Hepatic stellate cell (primary cell): ENCODE measurements at places on chromosomes 5 and 9.

DNA sequence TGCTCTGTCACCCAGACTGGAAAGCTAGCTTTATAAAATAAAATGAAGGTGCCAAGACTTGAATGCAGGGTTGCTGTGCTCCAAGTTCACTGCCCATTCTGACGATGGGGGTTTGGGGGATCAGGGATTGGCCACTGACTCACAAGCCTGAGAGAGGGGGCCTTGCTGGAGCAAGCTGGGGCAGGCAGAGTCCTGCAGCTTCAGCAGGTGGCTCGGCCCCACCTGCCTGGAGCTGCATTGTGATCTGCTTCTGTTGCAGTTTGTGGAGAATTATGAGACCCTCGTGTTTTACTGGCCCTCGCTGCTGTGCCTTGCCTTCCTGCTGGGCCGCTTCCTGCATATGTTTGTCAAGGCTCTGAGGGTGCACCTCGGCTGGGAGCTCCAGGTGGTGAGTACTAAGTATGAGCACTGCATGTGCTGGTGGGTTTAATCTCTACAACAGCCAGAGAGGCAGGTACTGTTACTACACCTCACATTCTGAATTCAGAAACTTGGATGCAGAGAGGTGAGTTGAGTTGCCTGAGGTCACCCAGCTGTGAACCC, 31.1 kb upstream of the CCDC180 start:
- DNase-seq, result no peak

- DNase-seq, result no peak
Measured at GRCh38 chr5:7960142-7960541, 91.2 kb downstream of the MTRR start.

DNA sequence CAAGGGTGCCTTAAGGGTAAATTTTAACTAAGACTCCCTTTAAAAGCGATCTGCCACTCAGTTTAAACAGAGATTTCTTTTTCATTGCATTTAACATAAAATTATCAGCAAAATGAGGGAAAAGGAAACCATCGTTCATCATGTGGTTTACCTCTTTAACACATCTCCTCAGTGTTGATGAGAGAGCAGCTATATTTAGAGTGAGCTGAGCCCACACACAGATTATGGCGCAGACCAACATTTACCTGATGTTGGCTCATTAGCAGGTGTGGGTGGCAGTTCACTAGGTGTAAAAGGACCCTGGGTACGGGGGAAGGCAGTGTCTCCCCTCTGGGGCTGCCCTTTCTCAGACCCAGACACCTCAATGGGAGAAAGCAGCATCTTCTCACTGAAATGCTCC, 149.8 kb downstream of the ENTREP1 start:
- no peak for DNase-seq

GRCh38 chr5:115568668-115569067, 24.1 kb upstream of the FEM1C start:
- DNase-seq, result no peak

DNA sequence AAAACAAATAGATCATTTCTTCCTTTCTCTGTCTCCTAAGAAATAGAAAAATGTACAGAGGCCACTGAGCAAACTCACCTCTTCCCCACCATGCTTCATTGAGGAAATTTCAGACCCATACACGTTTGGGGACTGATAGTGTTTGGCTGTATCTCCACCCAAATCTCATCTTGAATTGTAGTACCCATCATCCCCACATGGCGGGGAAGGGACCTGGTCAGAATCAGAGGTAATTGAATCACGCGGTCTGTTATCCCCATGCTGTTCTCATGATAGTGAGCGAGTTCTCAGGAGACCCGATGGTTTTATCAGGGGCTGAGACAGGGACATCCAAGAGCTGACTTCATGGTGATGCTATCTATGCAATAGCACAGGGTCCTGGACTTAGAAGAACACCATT, 1655.8 kb downstream of the MAT2B start:
- no peak for DNase-seq

DNA sequence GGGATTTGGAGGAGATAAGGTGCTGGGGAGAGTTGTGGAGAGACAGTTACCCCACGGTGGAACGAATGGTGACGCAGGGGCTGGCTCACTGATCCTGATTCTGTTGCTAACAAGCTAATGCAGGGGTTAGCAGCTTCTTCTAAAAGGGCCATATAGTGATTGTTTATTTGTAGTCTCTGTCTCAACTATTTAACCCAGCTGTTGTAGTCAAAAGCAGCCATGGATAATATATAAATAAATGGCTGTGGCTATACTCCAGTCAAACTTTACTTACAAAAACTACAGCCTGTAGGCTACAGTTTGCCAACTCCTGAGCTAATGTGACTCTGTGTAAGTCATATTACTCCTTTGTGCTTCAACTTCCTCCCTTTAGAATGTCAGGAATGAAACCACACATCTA, 21.8 kb downstream of the STOM start:
- no peak for DNase-seq

- no peak for DNase-seq
Measured at GRCh38 chr9:106843371-106843770, 19.6 kb upstream of the ZNF462 start.

DNA sequence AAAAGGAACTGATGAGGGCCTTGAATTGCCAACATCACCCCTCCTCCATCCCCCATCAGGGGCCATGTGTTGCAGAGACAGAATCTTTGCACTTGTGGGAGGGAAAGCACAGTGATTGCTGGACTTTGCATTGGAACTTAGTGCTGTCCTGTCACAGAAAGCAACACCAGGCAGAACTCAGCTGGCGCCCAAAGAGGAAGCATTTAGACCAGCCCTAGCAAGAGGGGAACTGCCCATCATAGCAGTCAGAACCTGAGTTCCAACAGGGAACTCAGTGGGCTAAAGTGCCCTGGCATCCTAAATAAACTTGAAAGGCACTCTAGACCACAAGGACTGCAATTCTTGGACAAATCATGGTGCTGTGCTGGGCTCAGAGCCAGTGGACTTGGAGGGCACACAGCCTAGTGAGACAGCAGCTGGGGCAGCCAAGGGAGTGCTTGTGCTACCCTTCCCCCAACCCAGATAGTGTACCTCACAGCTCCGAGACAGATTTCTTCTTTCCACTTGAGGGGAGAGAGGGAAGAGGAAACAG, 128.1 kb downstream of the ACTL7B start:
- DNase-seq, result no peak

DNA sequence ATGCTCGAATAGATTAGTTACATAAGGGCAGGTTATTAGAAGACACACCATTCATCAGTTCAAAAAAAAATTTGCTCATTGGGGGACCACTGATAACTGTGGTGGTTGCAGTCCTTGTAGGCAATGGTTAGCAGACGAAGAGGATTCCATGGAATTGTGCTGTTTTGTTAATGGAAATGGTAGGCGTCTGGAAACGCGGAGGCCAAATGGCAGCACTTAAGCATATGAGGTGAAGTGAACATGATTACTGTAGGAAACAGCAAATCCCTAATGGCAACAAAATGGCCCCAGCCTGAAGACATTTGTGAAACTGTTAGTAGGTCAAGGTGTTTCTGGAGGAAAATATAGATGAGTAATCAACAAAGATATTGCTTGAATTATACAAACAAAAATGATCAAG, 535.4 kb upstream of the PTPRD start:
- DNase-seq, result no peak

DNA sequence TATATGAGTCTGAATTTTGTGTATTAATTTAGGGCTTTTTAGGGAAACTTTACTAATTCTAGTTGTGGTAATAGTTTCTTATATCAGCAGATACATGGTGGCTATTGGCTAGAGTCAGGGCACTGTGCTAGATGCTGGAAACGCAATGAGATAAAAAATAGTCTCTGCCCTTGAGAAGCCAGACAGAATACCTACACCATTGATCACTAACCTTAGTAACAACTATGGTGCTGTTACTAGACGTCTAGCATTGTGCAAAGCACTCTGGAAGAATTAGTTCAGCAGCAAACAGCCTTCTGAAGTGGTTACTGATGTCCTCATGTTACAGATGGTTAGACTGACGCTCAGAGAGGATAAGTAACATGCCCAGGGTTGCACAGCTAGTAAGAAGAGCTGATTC, 61.8 kb downstream of the GDA start:
- DNase-seq, result no peak

GRCh38 chr5:164504141-164504772, 998.8 kb downstream of the MAT2B start:
- DNase-seq, result peak; percentile 5

- no peak for DNase-seq
Measured at GRCh38 chr5:136526791-136527190, 161.4 kb upstream of the TRPC7 start.

DNA sequence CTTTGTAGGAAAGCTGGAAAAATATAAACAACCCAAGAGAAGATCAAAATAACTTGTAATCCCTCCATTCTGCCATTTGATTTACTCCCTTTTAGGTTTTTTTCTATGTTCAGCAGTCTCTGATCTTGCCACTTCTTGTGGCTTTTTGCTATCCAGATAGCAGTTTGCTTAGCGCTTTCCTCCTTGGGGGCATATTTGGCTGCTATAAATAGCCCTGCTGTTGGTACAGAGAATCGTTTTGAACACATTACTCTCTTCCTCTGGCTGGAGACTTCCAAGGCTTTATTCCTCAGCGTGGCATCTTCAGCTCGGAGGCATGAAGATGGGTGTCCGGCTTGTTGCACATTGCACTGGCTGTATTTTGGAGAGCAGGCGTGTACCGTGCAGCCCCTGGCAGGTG, 38.6 kb downstream of the HMCN2 start:
- no peak for DNase-seq

DNA sequence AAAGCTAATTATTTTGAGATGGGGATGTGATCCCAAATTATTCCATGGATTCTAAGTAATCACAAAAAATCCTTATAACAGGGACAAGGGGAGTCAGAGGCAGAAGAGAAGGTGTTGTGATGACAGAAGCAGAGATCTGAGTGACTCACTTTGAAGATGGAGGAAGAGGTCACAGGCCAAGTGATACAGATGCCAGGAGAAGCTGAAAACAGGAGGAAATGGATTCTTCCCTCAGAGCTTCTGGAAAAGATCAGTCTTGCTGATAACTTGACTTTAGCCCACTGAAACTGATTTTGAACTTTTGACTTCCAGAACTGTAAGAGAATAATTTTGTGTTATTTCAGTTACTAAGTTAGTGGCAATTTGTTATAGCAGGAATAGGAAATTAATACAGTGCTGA, 105.3 kb downstream of the GCNT1 start:
- no peak for DNase-seq

GRCh38 chr9:105531530-105531929, 26.4 kb upstream of the FKTN start:
- DNase-seq, result no peak

GRCh38 chr5:112637343-112637742, 100.3 kb upstream of the APC start:
- DNase-seq, result no peak

DNA sequence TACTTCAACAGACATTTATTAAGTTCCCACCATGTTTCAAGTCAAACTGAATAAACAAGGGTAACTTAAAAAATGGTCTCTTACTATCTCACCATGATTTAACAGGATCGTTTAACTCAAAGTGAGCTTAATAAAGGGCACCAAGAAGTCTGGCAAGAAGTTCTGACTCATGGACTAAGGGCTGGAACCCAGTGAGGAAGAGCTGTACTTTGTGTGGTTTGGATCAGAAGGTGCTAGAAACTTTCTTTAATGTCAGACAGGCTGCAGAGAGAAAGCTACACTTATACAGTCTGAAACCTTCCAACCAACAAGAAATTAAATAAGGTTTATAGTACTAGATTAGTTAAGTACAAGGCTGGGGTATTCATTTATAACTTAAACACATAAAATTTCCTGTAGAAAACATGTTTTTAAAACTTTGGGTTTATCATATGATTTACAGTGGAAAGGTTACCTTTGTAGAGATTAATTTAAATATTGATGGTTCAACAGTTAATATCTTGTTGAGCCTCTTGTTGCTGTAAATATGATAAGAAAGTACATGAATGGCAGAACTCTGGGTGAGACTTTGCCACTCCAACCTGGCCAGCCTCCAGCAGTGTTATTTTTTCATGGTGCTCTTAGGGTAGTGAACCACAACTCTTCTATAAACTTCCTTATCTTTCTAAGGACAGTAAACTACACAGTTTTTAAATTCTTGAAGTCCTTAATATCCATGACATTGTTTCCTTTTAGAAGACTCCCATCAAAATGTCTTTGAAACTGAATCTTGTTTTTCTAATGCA, 162.8 kb downstream of the MAN2A1 start:
- no peak for DNase-seq

GRCh38 chr5:2879701-2880100, 128.2 kb upstream of the IRX2 start:
- no peak for DNase-seq

DNA sequence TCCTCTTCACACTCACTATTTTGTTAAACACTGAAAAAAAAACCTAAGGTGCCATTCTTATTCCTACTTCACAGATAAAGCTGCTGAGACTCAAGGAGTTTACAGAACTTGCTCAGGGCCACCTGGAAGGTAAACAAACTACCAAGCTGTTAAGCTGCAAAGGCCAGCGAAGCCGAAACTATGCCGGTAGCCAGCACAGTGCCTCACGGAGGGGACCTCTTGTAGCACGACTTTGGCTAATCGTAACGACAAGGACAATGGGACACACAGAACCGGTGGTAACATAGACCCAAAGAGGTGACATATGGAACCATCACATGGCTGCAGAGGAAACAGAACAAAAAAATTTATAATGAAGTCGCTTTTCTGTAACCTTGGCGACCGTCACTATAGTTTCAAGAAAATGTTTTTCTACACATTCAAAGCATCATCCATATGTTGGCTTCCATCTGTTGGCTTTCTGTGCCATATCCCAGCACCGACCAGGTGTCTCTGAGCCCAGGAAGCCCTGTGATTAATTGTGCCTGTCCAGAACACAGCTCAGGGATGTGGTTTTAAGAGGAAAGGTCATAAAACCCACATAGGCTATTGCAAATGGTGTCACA, 60.3 kb downstream of the S1PR3 start:
- DNase-seq, result no peak

DNA sequence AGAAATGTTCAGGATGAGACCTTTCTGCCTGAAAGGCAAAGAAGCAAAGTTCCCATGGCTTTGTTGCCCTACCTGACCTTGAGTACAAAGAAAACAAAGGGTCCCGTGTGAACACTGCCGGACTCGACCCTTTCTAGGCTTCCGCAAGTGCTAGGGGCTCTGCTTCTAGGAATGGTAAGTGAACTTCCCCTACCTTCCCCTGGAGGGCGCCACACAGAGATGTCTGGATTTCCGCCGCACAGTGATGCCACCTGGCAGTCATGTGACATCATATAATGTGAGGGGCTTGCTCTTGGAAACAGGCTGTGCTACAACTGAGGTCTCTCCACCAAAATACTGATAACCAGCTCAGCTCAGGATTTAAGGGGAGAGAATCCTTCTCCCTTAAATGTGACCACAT, 56.6 kb downstream of the HSD17B3 start:
- DNase-seq, result no peak

DNA sequence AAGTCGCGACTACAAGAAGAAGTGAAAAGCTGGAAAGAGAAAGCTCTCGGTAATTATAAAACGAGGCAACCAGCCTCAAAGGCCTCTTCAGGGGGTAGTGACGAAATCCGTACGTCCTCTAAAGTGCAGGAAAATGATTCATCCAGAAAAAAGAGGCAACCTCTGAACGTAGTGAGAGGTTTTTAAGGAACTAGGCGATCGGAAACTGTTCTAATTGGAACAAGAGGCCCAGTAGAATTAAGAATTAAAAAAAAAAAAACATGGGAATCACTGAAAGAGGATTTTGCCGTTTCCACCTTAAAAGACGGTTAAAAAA, 1.0 kb downstream of the CSNK1A1 start:
- peak; percentile 49 for DNase-seq

- no peak for DNase-seq
Measured at GRCh38 chr9:124327491-124327890, 69.7 kb downstream of the NEK6 start.

GRCh38 chr5:173890195-173890991, 2.2 kb downstream of the CPEB4 start:
- peak; percentile 39 for DNase-seq
